Pancreas (tissue), 10 donors: ENCODE measurements at places on chromosomes 4 and X. TPM values are rescaled to one million over a fixed set of nuclear protein-coding genes. Genes with fewer than 3 reads are reported as not detected.

Gene HGFAC
- polyA plus RNA-seq = 2.2 TPM

Gene FREM3
- polyA plus RNA-seq = not detected

Gene KLF8
- 2.1 TPM for polyA plus RNA-seq

Gene DSPP
- not detected for polyA plus RNA-seq

Gene MAGEB10
- not detected for polyA plus RNA-seq

Gene FGF5
- not detected for polyA plus RNA-seq

Gene TEX13C
- polyA plus RNA-seq = not detected

Gene HPGD
- polyA plus RNA-seq = 0.76 TPM

Gene ADGRG4
- not detected for polyA plus RNA-seq

Gene MAGEA10
- polyA plus RNA-seq = not detected

Gene ANTXR2
- 1.4 TPM for polyA plus RNA-seq

Gene PABPC1L2A
- polyA plus RNA-seq = not detected

Gene TCEAL6
- 0.49 TPM for polyA plus RNA-seq

Gene BEND2
- polyA plus RNA-seq = not detected

Gene DIPK2B
- 23.8 TPM for polyA plus RNA-seq

Gene FMR1NB
- 0.19 TPM for polyA plus RNA-seq

Gene HMX1
- polyA plus RNA-seq = not detected

Gene ENPEP
- 3.1 TPM for polyA plus RNA-seq

Gene PAGE5
- not detected for polyA plus RNA-seq

Gene CSAG3
- not detected for polyA plus RNA-seq

Gene SPANXA2
- not detected for polyA plus RNA-seq

Gene FRMPD4
- 0.04 TPM for polyA plus RNA-seq
